ENCODE measurements at places on chromosomes 3 and 15.

DNA sequence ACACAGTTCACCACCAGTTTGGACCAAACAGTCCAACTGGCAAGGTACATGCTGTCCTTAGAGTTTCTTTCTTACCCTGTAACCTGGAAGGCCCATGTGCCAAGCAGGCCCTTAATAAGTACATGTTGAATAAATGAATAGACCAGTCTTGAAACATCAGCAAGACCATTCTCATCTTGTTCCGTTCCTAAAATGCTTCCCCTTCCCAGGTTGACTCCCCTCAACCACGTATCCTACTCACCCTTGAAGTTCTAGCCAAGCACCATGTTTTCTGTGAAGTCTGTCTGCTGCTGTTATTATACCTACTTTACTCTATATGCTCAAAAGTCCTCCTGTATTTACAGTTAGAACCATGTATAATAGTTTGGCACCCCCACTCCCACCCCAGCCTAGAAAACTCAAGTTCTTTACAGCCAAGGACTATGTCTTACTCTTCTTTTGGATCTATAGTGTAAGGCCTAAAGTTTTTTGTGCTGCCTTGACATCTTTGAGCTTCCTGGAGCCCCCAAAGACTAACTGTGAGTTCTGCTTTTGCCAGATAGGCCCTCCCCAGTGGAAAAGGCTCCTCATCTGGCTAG, 49.2 kb upstream of the SSR3 start:
- no peak for DNase-seq

DNA sequence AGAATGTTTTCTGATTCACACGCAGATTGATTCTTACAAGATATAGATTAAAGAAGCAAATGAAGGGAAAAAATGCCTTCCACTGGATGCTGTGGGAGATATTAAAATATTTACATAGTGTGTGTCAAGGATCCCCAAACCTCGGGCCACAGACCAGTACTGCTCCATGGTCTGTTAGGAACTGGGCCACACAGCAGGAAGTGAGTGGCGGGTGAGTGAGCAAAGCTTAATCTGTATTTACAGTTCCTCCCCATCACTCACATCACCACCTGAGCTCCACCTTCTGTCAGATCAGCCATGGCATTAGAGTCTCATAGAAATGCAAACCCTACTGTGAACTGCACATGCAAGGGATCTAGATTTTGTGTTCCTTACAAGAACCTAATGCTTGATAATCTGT, 552.6 kb upstream of the GOLIM4 start:
- no peak for DNase-seq

- DNase-seq: no peak
Measured at GRCh38 chr3:46705751-46706552, 4.8 kb downstream of the TMIE start.

DNA sequence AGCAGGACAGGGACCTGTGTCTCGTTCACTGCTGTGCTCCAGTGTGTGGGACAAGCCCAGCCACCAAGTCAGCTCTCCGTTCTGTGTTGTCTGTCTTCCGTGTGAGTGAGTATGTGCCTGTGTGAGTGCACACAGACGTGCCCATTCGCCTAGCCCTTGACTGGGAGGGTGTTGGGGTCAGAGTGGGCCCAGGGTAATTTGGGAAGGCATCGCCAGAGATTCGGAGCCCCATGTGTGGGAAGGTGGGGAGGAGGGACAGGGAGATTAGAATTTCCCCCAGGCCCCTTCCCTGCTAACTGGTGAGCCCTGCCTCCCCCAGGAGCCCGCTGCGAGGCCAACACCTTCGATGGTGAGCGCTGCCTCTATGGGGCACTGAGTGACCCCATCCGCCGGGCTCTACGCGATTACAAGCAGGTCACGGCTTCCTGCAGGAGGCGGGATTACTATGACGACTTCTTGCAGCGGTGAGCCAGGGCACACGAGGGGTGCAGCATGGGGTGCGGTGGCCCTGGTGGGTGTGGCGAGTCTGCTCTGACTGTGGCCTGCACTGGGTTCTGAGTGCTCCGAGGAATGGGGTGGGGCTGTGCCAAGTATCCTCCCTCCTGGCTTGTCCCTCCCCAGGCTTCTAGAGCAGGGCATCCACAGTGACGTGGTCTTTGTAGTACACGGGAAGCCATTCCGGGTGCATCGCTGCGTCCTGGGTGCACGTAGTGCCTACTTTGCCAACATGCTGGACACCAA, 3.1 kb downstream of the ABTB1 start:
- DNase-seq: no peak

GRCh38 chr3:130705501-130705900, 41.1 kb downstream of the PIK3R4 start:
- DNase-seq: peak; percentile 4

DNA sequence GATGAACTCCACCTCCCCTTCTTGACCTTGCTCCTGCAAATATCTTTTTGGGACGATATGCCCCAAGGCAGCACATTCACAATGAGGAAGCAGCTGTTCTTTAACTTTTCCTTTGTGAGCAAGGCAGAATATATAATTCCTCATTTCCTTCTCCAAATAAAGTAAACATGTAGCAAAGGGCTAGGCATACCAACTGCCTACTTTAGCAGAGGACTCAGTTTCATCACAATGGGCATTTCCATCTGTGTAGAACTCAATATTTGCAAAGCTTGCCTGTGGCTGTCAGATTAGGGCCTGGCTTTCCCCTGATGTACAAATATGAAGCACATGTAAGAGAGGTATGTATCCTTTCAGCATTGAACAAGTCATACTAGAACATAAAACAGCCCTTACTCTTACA, 366.9 kb downstream of the RSL24D1 start:
- DNase-seq: no peak

- peak; percentile 73 for DNase-seq
Measured at GRCh38 chr15:34223904-34224596, 766 bp upstream of the EMC4 start.

DNA sequence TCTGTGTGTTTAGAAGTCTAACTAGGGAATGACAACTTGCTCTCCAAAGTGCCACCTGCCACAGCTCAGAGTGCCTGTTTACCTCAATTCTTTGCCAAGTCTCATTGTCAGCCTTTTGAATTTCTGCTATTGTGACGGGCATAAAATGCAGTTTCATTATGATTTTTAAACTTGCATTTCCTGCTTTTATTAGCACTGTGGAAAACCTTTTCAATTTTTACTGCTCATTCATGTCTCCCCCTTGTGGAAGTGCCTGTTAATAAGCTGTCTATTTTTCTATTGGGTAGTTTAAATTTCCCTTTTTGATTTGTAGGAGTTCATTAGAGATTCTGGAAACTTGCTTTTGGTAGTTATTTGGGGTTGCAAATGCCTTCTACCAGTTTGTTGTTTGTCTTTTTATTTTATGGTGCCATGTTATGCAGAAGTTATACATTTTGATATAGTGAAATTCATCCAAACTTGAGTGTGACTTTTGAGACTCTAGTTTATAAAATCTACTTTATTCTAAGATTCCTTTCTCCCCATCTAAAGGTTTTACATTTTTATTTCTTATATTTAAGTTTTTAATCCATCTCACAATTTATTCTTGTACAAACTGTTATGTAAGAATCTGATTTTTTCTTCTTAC, 53.9 kb upstream of the FRMD4B start:
- DNase-seq: peak; percentile 4

DNA sequence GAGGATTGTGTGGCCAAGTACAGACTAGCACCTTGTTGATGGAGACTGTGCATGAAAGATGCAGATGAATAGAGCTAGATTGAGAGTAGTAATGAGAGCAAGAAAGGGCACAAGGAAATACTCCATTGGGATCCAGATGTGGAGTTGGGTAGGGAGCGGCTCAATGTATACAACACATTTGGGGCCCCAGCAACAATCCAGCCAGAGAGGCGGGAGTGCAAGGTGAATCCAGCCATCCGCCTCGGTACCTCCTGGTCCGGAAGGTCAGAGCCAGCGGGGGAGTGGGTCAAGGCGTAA, 9.0 kb downstream of the ISL2 start:
- no peak for DNase-seq

DNA sequence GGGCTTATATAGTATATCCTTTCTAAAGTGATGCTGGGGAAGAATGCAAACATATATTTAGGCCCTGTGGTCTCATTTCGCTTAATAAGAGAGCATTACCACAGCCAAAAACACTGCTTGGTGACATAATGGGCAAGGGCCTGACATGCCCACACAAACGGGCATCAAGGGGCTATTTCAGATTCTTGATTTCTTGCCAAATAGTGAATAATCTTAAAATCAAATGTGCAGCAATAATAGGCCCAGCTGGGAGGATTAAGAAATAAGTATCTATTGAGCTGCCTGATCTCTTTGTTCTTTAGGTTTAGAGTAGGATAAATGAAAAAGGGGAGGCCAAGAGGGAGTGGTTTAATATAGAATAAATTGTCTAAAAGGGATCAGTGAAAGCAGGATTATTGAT, 241.0 kb upstream of the GBE1 start:
- DNase-seq: no peak

- no peak for DNase-seq
Measured at GRCh38 chr15:39052323-39052705, 487.7 kb upstream of the RASGRP1 start.

DNA sequence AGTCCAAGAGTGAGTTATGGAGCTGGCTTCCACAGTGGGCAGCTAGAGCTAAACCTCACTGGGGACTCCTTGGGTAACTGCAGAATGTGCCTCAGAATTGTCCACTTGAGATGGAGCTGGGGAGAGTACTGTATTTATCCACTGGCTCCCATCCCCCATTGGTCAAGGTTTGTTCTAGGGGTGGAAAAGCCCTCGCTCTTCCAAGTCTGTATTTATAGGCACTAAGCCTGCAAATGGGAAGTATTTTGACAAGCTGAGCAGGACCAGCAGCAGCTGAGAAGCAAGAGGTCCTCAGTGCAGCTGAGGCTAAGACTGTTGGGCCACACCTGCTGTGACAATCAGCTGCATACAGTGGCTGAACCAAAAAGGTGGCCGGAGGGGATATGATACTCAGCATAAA, 5.8 kb downstream of the USP13 start:
- no peak for DNase-seq

DNA sequence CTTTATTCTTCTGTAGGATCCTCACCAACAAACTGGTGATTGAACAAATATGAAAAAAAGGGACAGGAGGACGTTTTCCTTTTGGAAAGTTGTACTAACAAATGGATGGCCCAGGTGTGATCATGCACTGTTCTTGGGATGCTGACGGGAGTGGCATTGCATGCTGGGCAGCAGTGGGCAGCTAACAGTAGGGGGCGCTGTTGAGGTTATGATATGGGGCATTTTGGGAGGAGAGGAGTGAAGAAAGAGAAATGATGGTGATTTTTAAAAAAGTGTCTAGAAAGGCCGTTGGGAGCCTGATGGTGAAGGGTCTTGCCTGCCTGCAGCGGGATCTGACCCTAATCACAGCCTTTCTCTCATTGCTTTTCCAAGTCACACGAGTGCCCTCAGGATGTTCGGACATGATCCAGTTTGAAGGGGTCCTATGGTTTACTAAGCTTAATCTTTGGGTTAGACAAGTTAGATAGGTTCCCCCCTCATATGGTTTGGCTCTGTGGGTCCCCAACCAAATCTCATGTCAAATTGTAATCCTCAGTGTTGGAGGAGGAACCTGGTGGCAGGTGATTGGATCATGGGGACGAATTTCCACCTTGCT, 46.2 kb upstream of the PRTG start:
- no peak for DNase-seq
